Cerebellum (tissue), 4 donors: ENCODE measurements at places on chromosomes 3 and 15. TPM values are rescaled to one million over a fixed set of nuclear protein-coding genes. Genes with fewer than 3 reads are reported as not detected.

The SNTN gene
- total RNA-seq, result not detected

The CTXN2 gene
- total RNA-seq, result 1.00 TPM

DNA sequence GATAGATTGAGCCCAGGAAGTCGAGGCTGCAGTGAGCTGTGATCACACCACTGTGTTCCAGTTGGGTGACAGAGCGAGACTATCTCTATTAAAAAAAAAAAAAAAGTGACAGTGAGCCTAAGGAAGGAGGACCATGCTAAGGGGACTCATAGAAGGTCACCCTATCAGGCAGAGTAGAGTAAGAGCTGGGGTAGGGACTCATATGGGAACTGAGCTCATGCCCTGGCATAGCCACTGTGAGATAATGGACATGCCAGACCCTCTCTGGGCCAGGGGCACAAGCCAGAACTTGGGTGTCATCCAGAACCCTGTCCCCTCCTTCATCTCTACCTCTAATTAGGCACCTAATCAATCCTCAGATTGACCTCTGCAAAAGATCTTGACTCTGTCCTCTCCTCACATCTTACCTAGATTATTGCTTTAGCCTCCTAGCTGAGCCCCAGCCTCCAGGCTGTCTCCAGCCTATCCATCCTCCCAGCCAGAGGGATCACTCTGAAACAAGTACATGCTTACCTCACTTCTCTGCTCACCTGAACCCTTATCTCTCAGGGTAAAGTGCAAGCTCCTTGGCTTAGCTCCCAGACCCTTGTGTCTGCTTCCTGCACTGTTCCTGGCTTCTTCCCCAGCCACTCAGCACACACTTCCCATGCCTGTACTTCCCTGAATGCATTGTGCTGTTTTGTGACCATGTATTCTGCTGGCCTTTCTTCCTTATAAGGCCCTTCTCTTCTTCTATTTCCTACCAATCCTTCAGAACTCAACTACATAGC is 76.4 kb downstream of the DAPK2 start:
- no peak for DNase-seq

The SLC9C1 gene
- 0.45 TPM for total RNA-seq

DNA sequence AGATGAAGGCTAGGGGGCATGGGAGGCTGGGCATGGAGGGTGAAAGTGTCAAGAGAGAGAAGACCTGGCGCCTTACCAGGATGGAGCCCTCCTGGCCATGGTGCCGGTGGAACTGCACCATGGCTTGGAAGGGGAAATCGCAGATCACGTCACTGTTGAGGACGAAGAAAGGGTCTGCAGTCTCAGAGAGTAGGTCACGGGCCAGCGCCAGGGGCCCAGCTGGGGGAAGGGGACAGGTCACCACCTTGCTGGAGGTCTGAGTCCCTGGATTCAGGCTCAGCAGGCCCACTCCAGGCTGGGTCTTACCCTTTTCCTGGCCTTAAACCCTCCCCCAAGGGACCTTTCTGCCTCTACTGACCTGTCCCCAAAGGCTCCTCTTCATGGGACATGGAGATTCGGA is 855 bp downstream of the GMPPB start:
- DNase-seq, result no peak

DNA sequence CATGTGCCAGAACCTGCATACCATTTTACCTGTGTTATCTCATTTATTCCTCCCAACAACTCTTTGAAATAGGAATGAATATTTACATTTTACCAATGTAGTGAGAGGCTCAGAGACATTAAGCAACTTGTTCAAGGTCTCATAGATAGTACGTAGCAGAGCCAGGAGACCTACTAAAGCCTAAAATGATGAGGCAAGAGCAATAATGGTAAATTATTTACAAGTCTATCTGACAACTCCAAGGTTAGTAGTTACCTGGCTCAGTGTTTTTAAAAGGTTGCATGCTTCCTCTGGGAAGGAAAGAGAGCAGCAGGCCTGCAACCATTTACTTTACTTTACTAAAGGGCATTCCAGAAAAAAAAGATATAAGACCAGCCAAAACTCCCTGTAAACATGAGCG is 103.0 kb downstream of the CFAP20DC start:
- no peak for DNase-seq

DNA sequence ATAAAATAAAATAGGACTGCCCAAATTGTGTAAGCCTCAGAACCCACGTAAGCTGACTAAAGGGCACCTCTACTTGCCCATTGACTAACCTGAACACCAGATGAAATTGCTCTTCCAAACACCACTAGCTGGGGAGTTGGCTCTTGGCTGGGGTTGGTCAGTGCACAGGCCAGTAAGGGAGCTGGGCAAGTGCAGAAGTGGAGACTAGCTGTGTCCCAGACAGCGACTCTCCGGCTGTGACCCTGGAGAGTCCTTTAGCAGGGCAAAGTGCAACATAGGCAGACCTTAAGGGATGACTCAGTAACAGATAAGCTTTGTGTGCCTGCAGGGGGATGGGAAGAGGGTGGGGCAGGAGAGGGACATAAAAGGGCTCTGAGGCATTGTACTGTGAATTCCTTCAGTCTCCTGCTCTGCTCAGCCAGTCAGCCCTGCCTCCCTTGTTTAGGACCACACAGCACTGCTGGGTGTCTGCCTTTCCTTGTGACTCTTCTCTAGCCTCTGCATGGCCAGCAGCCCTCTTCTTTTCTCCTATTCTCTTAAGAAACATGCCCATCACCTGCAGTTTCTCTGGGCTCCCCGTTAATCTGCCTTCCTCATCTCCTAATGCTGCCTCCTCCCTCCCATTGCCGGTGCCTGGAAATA is 13.2 kb downstream of the NR1I2 start:
- no peak for DNase-seq

GRCh38 chr3:12180218-12180617 is 21.5 kb upstream of the TIMP4 start:
- DNase-seq, result peak; percentile 80

DNA sequence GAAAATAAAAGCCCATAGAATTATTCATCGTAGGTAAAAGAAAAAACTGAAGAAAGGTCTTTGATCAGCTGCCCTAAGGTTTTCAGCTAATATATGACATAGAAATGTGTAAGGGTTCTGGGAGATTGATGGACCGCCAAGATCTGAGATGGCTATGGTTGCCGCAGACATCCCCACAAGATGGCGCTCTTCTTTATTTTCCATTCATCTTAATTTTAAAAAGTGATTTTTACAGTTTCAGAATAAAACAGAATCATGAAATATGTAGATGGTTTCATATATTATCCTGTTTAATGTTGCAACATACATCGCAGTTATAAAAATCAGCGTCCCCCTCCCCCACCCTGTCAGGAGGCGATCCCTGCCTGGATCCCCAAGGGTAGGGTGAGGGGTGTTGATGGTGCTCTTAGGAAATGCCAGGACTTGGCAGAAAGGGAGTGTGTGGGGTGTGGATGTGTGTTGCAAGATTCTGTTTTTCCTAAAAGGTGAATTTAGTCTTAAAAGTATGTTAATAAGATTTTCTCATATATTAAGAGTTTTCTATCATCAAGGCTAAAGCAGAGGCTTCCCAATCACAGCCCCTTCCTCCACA is 68.8 kb downstream of the ANXA2 start:
- no peak for DNase-seq

GRCh38 chr3:14113965-14114635 is 10.6 kb downstream of the CHCHD4 start:
- no peak for DNase-seq

The GOLGA6L4 gene
- total RNA-seq, result 3.6 TPM

The C3orf38 gene
- total RNA-seq, result 46.1 TPM
